RPMI7951 (cell line): ENCODE measurements at places on chromosomes 7 and 10. TPM values are rescaled to one million over a fixed set of nuclear protein-coding genes. Genes with fewer than 3 reads are reported as not detected.

DNA sequence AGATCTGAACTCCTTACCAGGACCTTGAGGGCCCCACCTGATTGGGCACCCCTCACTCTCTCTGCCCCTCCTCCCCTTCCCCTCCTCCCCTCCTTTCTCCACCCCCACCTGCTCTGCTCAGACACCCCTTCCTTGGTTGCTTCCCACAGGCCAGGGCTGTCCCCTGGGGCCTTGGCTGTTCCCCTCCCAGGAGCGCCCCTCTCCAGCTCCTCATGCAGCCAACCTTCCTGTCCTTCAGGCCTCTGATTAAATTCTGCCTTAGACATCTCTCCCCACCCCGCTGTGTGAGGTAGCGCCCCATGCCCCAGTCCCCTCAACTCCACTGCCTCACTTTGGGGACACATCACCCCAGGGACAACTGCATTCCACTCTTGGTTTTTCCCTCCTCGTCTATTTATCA, 32.4 kb downstream of the HTRA1 start:
- DNase-seq, result no peak

- no peak for DNase-seq
These were observed 218.1 kb downstream of the C7orf25 start for GRCh38 chr7:42693722-42694121.

Gene HSPA12A
- 3.0 and 3.1 TPM in 2 replicates for total RNA-seq

Gene NXPH1
- not detected in 2 replicates for total RNA-seq

Gene GARIN1A
- total RNA-seq, result 0.10 and 0.48 TPM in 2 replicates

Gene BMPR1A
- 23.5 and 30.3 TPM in 2 replicates for total RNA-seq

Gene COL28A1
- under 0.01 TPM in 1 of 2 replicates, not detected in the other for total RNA-seq

Gene SFXN3
- 115 and 125 TPM in 2 replicates for total RNA-seq

Gene PRPS1L1
- not detected in 2 replicates for total RNA-seq
